ENCODE measurements at places on chromosomes 11 and 22. TPM values are rescaled to one million over a fixed set of nuclear protein-coding genes. Genes with fewer than 3 reads are reported as not detected.
A peak's percentile ranks its signal among the peaks of the same experiment; 100 is the strongest.

DNA sequence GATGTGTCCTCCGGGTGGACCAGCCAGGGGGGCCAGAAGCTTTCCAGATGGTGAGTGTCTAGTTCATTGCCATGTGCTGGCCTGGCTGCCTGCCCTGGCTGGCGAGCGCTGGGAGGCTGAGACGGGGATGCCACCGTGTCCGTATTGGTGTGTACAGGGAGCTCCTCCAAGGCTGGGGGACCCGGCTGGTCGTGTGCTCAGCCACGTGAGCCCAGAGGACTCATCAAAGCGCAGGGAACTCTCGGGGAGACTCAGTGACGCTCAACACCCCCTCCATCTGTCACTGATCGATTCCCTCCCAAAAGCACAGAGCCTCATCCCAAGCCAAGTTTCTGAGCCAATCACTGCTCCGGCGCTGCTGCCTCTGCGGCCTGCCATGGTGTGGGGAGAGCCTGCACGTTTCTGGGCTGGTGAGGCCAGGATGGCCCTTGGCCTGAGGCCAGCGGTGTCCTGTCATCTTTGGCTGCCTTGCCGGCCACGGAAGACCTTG lies 423.7 kb downstream of the SHANK2 start:
- DNase-seq, result no peak

DNA sequence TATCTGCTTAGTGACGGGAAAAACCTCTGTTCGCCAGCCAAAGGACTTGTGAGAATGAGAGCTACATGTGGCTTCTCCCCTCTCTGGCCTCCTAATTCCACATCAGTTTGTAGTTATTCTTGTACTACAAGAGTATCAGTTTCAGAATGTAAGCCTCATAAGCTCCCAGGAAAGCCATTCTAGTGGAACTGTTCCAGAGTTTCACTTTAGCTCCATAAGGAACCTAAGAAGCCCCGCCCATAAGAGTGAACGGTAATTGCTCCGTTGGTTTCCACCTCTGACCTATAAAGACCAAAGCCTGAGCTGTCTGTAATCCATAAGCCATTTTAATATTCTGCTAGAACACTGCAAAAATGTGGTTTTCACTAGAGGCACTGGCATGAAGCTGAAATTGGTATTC lies 53.0 kb downstream of the SIK3 start:
- no peak for DNase-seq

- peak; percentile 95 for DNase-seq
Measured at GRCh38 chr11:8328848-8329330, 65.2 kb upstream of the LMO1 start.

- DNase-seq, result no peak
Measured at GRCh38 chr11:76596652-76597051, 73.9 kb downstream of the LRRC32 start.

The LAYN gene
- 9.3 TPM for total RNA-seq

GRCh38 chr22:49160261-49161001 lies 667.2 kb downstream of the BRD1 start:
- no peak for DNase-seq

The RHOD gene
- 10.5 TPM for total RNA-seq
